ENCODE measurements at places on chromosomes 1 and 21.

DNA sequence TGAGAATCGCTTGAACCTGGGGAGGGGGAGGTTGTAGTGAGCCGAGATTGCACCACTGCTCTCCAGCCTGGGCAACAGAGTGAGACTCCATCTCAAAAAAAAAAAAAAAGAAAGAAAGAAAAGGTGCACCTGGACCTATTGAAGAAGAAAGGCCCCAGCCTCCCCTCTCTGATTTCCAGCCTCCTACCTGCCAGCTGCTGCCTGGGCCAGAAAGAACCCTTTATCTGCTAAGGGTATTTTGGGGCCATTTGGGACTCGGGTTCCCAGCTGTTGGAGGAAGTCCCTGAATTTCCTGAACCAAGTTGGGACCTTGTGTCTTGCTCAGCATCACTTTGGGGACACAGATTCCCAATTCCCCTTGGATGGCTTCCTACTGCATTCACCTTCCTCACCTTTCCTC lies 3.9 kb upstream of the TNFRSF8 start:
- H3K4me1 ChIP-seq = peaks cover 22% of the 10 kb centered on the region
- peaks cover 54% of the 10 kb centered on the region for H3K27me3 ChIP-seq
- H3K27ac ChIP-seq = no peak overlapping the region
- no peak for DNase-seq
- no peak overlapping the region for H3K4me3 ChIP-seq
- no peaks in the 10 kb centered on the region for H3K36me3 ChIP-seq

DNA sequence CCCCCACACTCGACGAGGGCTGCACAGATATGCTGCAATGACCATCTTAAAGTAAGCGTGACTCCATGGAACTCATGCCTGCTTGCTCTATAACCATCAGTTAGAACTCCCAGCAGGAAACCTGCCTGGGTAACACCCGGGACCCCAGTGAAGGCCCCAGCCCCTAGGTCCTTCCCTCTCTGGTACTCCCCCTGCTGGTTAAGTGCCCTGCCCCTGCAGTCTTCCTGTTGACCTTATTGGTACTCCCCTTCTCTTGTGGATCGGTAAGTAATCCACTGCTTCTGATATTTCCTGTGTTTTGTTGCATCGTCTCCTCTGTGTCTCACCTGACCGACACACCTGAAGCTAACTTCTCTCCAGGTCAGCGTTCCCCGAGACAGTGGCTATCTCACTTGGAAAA lies 104.8 kb upstream of the COG2 start:
- no peak for DNase-seq
- peaks cover 6% of the 10 kb centered on the region for H3K27me3 ChIP-seq
- no peaks in the 10 kb centered on the region for H3K36me3 ChIP-seq
- H3K27ac ChIP-seq = no peak overlapping the region
- H3K4me1 ChIP-seq = no peaks in the 10 kb centered on the region
- H3K4me3 ChIP-seq = no peak overlapping the region

DNA sequence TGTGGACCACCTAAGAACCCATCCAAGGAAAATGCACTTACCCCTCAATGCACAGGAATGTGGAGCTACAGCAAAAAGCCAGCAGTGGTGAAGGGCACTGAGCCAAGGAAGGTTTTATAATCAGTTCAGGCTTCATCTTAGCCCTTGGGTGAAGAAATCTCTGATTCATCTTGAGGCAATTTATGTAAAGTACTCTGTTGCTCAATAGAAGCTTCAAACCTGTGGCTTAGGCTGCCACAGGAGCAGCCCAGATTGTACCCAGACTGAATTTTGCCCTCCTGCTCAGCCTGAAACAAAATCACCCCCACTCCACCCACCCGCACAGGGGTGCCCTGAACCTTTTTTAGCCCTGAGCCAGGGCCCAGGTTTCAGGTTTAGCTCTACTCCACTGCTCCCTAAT lies at the start of gene S100A12:
S100A12 (minus strand) TSS at position 111 of the 400 bp plus-strand sequence. CDS start 1,029 bp downstream, outside the sequence.
- DNase-seq = no peak
- H3K4me3 ChIP-seq = no peak within 1 kb of the TSS
- H3K27me3 ChIP-seq = peaks cover 12% of the 10 kb centered on the region
- no peak within 1 kb of the TSS for H3K27ac ChIP-seq

GRCh38 chr1:118300808-118301207 lies 115.8 kb upstream of the SPAG17 start:
- no peak overlapping the region for H3K27ac ChIP-seq
- H3K4me1 ChIP-seq = no peaks in the 10 kb centered on the region
- no peaks in the 10 kb centered on the region for H3K36me3 ChIP-seq
- DNase-seq = no peak
- H3K4me3 ChIP-seq = no peak overlapping the region
- no peaks in the 10 kb centered on the region for H3K27me3 ChIP-seq

- H3K27ac ChIP-seq = no peak overlapping the region
- no peaks in the 10 kb centered on the region for H3K27me3 ChIP-seq
- H3K4me3 ChIP-seq = no peak overlapping the region
- DNase-seq = no peak
Measured at GRCh38 chr1:170967042-170967910, 31.9 kb downstream of the MROH9 start.

- DNase-seq = no peak
- no peak overlapping the region for H3K4me3 ChIP-seq
- no peak overlapping the region for H3K27ac ChIP-seq
Measured at GRCh38 chr1:228243093-228243492, 35.2 kb downstream of the OBSCN start.

GRCh38 chr1:243488459-243489157 lies 232.8 kb downstream of the SDCCAG8 start:
- H3K27ac ChIP-seq = no peak overlapping the region
- DNase-seq = no peak
- peaks cover 4% of the 10 kb centered on the region for H3K4me1 ChIP-seq
- no peak overlapping the region for H3K4me3 ChIP-seq
- H3K36me3 ChIP-seq = no peaks in the 10 kb centered on the region

GRCh38 chr1:161164901-161165610 lies 1.2 kb upstream of the PPOX start:
- peak overlapping the region; percentile 43 for H3K4me3 ChIP-seq
- H3K27me3 ChIP-seq = no peaks in the 10 kb centered on the region
- H3K27ac ChIP-seq = peak overlapping the region; percentile 97
- no peak for DNase-seq
- H3K4me1 ChIP-seq = peaks cover 53% of the 10 kb centered on the region
